ENCODE measurements at places on chromosomes 1 and 21.

DNA sequence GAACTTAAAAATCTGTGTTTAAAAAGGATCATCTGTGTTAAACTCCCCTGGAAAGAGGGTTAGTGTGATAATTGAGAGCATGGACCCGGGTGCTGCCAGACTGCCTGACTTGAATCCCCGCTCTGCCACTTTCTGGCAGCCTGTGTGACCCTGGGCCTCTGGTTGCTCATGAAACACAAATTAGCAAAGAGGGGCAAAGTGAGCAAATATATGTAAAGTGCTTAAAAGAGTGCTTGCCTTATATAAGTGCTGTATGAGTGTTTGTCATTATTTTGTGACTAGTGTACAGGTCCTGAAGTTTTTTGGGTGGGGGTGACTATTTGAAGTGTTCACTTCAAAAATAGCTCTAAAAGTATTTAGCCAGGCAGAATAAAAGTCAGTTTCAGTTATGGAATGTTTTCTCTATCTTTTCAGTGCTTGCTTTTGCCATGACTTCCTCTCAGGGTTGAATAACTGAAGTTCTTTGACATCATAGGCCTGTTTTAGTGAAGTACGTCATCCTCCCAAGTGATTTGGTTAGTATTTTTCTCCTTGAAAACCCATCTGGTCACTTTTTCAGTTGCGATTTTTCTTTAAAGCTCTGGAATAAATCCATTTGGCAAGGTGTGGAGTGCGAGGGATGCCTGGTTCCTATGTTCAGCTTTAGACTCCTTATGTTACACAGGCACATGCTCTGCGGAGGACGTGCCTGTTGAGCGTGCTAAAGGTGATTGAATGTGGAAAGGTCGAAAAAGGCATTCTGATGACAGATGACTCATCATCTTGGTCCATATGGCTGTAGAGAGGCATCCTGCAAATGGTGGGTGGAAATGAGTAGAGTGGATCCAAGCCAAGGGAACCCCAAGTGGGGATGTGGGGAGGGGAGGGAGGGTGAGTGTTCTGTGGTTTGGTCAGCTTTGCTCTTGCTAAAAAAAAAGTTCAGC, 47.8 kb downstream of the AK4 start:
- no peak for DNase-seq

DNA sequence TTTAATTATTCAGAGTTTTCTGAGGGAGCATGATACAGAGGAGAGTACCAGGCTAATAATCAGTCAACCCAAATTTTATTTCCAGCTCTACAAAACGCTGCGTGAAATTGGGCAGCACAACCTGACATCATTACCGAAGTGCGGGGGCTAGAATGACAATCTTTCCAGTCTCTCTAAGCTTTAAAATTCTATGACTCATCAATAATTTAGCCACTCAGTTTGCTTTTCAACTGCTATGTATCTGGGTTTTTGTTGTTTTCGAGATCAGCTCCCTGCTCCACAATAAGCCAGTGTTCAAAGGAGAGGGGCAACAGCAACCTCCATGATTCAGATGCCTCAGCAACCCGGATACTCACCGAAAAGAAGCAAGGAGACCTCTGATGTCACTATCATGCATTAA, 13.9 kb downstream of the SORT1 start:
- DNase-seq, result no peak

- DNase-seq, result no peak
Measured at GRCh38 chr1:171563675-171564074, 58.4 kb upstream of the MYOCOS start.

DNA sequence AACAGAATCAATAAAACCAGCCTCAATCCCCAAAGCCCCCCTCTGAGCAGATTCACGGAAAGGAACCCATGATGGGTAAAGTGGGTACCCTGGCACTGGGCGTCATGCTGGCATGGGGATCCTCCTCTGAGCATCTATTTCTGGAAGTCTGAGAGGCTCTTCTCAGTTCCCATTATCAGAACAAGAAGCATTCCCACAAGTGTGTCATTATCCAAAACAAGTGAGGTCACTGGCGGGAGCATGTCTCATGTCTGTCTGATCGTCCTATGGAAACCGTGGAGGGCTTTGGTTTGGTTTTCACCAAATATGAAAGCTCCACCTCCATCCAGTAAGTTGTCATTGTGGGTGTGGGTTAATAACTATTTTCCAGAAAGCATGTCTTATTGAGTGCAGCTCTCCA, 70.7 kb downstream of the PGM1 start:
- no peak for DNase-seq

GRCh38 chr1:116257341-116257767, 115.7 kb upstream of the ATP1A1 start:
- DNase-seq, result no peak

DNA sequence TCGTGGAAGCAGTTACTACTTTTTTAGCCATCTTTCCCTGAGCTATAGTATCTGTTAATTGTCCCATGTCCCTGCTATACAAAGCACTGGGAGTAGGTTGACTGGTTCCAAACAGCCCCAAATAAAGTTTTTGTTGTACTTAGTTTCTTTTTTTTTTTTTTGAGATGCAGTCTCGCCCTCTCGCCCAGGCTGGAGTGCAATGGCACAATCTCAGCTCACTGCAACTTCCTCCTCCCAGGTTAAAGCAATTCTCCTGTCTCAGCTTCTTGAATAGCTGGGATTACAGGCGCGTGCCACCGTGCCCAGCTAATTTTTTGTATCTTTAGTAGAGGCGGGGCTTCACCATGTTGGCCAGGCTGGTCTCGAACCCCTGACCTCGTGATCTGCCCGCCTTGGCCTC, 3.3 kb downstream of the NCSTN start:
- DNase-seq, result no peak

GRCh38 chr21:37257967-37258877, 8.9 kb downstream of the VPS26C start:
- DNase-seq, result peak; percentile 86

- DNase-seq, result no peak
Measured at GRCh38 chr1:45694823-45695222, 6.8 kb downstream of the TMEM69 start.

GRCh38 chr1:151486557-151486956, 24.6 kb upstream of the CGN start:
- no peak for DNase-seq

DNA sequence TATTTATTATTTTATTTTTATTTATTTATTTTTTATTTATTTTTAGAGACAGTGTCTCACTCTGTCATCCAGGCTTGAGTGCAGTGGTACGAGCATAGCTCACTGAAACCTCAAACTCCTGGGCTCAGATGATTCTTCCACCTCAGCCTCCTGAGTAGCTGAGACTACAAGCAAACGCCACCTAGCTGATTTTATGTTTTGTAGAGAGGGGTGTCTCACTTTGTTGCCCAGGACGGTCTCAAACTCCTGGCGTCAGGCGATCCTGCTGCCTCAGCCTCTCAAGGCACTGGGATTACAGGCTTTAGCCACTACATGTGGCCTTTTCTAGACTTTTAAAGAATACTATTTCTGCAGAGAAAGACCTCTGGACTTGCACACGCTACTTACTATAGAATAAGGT, 61.3 kb upstream of the C1orf53 start:
- DNase-seq, result no peak

DNA sequence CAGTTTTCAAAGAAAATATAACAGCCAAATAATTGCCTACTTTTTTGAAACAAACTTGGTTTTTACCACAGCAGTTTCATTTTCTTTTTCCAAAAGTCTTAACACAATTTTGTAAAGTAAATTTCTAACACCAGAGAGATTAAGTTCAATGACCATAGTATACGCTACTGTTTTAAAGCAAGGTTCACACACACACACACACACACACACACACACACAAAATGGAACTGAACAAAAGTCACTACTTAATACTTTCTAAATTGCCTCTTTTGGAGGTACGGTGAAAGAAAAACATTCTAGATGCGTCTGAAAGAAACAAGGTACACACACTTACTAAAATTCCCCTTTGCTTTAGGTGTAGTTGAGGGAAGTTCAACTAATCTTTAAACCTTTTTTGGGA, 30.1 kb downstream of the C21orf91 start:
- no peak for DNase-seq

GRCh38 chr1:30159015-30159414, 564.4 kb downstream of the MATN1 start:
- no peak for DNase-seq

DNA sequence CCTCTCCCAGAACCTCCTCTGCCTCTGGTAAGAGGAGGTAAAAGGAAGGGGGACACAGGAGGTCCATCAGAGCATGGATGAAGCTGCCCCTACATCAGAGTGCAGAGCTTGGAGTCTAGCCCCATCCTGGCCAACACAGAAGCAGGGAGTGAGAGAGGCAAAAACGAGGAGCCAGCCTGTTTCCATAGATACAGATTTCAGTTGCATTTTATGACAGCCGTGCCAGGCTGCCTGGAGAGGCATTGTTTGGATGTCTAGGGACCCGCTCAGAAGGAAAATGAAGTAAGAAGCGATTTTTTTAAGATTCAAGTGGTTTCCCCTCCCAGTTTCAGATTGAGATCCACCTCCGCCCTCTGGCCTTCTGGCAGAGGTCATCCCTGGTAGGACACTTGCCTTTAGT, 11.5 kb upstream of the GJA8 start:
- no peak for DNase-seq

All from DND-41 (cell line).